ENCODE measurements at places on chromosomes 6 and 20. TPM values are rescaled to one million over a fixed set of nuclear protein-coding genes. Genes with fewer than 3 reads are reported as not detected.

The BIRC7 gene
- total RNA-seq: not detected

The NUDT3 gene
- 13.1 TPM for total RNA-seq

The SLX4IP gene
- 3.5 TPM for total RNA-seq

The XKR7 gene
- not detected for total RNA-seq

The HLA-DRB5 gene
- not detected for total RNA-seq

The EPHA7 gene
- under 0.01 TPM for total RNA-seq

The PTPRK gene
- 58.3 TPM for total RNA-seq

The SLC32A1 gene
- not detected for total RNA-seq

The DSP gene
- 9.2 TPM for total RNA-seq

The FAM217A gene
- total RNA-seq: not detected

The ZNF311 gene
- 1.5 TPM for total RNA-seq

The ARMC12 gene
- total RNA-seq: 0.42 TPM
